Stimulated activated CD8-positive, alpha-beta memory T cell treated with anti-CD3 and anti-CD28 coated beads, Interleukin-7, amount 100 ng/mL, for 1 hour (primary cell): ENCODE measurements at places on chromosomes 5 and 9.
A peak's percentile ranks its signal among the peaks of the same experiment; 100 is the strongest.

- no peak for DNase-seq
Measured at GRCh38 chr9:136674786-136675349, 12.2 kb downstream of the EGFL7 start.

DNA sequence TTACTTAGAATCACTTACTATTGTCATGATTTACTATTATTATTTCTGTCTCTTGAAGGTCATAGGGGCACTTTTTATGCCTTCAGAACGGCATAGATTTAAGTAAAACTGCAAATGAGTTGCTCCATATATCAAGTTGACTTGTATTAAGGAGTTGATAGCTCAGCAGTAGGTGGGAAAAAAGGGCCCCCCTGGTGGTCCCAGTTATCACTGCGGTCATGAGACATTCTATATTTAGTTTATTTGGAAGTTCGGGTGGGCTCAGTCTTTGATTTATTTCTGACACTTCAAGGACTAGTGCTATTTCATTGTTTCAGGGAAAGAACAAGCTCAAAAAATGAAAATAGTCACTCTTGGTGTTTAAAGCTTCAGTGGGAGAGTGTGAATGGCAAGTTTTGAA lies 159.3 kb downstream of the SLC24A2 start:
- no peak for DNase-seq

GRCh38 chr9:94289691-94290090 lies 30.6 kb downstream of the ZNF169 start:
- DNase-seq, result no peak

GRCh38 chr9:88828018-88828417 lies 163.2 kb upstream of the S1PR3 start:
- DNase-seq, result no peak

- DNase-seq, result no peak
Measured at GRCh38 chr9:6512085-6512657, 99.2 kb downstream of the UHRF2 start.

- DNase-seq, result no peak
Measured at GRCh38 chr5:150511578-150512367, 3.8 kb downstream of the NDST1 start.

- DNase-seq, result no peak
Measured at GRCh38 chr5:53825016-53825415, 264.6 kb downstream of the NDUFS4 start.

DNA sequence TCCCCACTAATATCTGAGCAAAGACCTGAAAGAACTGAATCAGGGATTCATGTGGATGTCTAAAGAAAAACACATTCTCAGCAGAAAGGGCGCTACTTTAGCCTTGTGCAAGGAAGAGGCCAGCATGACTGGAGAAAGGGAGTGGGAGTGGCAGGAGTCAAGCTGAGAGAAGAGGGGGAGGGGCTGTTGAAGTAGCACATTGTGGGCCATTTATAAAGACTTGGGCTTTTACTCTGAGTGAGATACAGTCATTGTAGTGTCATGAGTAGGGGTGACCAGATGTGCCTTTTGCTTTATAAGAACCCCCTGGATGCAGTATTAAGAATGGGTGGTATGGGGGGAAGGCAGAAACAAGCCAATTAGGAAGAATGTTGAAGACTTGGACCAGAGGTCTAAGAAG lies 452.8 kb downstream of the ENC1 start:
- no peak for DNase-seq

DNA sequence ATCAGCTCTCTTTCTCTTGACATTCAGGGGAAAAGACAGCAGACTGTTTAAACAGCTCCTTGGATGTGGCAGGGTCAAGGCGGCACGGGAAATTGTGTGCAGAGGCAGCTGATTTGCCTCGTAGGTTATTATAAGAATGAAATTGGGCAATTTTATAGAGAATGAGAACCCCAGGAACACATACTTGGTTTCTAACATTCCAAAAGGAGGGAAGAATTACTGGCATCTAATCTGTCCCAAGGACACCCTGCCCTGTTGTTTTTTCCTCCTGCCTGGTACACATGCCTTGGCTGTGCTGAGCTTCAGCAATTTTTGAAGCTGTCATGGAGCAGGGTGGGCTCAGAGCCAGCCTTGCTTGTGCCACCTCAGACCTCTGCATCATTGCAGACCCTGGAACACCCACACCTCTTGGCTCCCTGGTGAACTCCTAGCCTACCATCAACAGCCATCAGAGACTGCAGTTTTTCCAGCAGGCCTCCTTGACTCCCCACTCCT lies 143.6 kb downstream of the BOD1 start:
- no peak for DNase-seq

GRCh38 chr5:9733486-9733885 lies 103.3 kb upstream of the TAS2R1 start:
- DNase-seq, result no peak

GRCh38 chr9:6566409-6567139 lies 79.0 kb downstream of the GLDC start:
- no peak for DNase-seq

GRCh38 chr5:68329554-68330255 lies 114.1 kb downstream of the PIK3R1 start:
- DNase-seq, result no peak

DNA sequence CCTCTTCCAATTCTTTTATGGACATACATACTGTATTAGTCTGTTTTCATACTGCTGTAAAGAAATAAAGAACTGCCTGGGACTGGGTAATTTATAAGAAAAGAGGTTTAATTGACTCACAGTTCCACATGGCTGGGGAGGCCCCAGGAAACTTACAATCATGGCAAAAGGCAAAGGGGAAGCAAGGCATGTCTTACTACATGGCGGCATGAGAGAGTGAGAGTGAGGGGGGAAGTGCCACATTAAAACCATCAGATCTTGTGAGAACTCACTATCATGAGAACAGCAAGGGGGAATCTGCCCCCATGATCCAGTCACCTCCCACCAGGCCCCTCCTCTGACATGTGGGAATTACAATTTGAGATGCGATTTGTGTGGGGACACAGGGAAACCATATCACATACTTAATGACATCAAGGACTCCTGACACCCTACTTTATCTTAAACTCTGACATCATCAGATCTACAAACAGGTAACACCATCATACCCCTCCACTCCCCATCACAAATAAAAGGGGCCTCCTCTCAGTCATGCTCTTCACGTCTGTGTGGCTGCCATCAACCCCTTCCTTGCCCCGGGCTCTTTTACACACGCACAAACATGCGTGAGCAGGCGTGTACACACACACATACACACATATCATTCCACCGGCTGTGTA lies 9.7 kb downstream of the ANKRD33B start:
- no peak for DNase-seq

DNA sequence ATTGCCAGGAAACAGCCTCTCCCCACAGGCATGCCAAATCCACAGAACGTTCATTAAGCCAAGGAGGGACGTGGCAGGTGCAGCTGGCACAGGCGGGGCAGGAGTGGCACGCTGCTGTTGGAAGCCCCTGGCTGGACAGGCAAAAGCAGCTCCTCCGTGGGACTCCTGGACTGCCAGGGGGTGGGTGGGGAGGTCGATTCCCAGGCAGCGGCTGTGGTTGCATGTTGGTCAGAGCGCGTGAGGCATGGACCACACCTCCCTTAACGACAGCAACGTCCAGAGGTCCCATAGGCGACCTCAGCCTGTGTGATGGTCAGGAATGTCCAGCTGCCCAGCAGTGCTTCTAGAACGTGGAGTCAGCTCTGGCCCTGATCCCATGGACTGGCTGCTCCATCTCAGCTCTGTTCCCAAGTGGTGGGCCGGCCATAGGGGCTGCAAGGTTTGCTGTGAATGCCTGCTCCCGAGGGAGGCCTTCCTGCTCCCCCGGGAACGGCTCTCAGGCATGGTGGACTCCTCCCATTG lies 6.9 kb downstream of the SLC6A19 start:
- DNase-seq, result no peak

DNA sequence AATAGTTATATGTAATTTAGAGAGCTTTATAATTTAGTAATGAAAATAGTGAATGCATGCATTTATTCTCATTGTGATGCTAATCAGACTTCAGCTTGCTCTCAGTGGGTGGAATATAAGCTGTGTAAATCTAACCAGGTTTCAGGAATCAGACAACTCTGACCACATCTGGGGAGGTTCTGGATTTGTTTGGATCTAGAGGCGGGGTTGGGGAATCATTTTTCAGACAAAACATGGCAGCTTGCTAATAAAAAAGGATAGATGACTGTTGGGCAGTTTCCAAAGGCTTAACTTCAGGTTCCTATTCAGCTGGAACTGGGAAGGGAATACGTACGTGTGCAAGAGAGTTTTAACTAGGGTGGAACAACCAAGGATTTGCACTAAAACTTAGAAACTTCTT lies 43.2 kb upstream of the MAMDC2 start:
- DNase-seq, result no peak

DNA sequence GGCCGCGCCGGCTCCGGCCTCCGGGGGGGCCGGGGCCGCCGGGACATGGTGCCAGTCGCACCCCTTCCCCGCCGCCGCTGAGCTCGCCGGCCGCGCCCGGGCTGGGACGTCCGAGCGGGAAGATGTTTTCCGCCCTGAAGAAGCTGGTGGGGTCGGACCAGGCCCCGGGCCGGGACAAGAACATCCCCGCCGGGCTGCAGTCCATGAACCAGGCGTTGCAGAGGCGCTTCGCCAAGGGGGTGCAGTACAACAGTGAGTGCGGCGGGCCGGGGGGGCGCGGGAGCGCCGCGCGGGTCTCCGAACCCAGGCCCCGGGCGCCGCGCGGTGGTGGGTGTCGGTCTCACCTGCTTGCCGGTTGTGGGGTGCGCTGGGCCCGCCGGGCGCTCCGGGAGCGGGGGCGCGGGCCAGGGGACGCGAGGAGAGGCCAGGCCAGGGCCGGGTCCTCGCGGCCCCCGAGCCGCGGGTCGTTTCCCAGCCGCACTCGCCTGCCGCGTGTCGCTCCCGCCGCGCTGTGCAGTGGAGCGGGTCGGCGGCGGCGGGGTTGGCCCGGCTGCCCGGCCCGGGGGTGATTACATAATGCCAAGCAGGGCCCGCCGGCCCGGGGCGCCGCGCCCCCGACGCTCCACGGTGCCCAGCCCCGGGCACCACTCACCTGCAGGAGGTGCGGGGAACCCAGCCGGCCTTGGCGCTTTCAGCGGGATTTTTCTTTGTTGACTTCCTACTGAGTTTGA lies 492 bp downstream of the RABL6 start:
- peak; percentile 14 for DNase-seq

DNA sequence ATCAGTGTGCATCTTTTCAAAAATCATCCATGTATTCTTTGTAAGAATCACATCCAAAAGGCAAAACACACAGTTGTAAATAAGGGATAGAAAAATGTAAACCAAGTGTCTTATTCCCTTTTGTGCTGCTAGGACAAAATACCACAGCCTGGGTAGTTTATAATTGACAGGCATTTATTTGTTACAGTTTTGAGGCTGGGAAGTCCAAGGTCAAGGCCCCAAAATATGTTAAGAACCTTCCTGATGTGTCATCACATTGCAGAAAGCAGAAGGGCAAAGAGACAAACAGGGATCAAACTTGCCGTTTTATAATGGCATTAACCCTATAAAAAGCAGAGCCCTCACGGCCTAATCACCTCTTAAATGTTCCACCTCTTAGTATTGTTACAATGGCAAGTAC lies 364.8 kb downstream of the MED10 start:
- no peak for DNase-seq

- DNase-seq, result no peak
Measured at GRCh38 chr5:151015974-151016587, 4.3 kb upstream of the GPX3 start.

DNA sequence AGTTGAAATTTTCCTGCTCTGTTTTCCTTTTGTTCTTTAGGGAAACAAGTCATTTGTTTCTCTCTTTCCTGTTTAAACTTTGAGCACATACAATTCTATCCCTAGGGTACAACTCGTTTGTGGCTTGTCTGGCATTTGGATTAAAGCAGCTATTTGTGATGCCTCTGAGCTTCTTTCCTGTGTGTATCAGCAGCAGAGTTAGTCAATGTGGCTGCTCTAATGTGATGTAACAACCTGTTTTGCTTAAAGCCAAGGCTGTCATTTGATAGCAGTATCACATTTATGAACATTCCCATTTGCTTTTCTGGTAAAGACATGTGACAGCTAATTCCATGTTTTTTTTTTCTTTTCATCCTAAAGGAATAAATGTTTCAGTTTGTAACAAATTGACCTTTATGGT lies 314.3 kb upstream of the CHD1 start:
- no peak for DNase-seq

GRCh38 chr9:7033076-7034045 lies 275.6 kb downstream of the KDM4C start:
- DNase-seq, result no peak

GRCh38 chr5:81980160-81980559 lies 8.3 kb downstream of the ATG10 start:
- DNase-seq, result no peak

DNA sequence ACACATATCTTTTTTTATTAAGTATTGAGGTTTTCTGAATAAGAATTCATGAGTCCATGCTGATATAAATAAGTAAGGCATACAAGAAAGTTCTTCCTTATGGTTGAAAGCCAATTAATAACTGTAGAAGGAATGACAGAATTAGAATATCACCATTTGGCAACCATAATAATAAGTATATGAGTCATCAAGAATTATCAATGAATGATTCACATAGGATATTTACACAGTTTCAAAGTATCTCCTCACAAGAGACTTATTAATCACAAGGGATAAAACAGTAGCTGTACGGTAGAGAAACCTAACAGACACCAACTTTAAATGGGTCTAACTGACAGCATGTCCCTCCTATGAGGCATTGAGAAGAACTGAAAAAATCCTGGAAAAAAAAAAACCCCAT lies 161.6 kb downstream of the NR3C1 start:
- DNase-seq, result no peak

DNA sequence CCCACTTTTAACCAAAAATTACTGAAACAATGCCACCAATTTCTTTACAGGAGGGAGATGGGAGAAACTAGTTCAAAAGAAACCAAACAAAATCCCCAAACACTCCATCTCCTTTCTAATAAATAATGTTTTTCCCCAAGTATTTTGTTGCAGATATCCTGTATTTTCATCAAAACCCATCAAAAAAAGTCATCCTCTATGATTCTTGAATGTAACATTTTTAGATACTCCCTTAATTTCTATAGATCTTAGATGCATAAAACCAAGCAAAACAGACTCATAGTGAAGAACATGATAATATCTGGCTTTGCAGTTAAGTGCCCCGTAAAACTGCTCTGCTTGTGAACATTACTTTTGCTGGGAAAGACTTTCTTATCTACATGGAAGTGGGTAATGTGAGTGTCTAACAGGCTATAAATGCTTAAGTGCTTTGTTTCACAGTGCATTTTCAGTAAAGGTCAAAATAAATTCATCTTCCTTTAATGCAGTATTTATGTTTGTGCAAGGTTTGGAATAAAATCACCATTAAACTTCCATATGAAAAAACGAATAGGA lies 77.3 kb upstream of the TBCA start:
- no peak for DNase-seq
